Activated CD4-positive, alpha-beta T cell treated with anti-CD3 and anti-CD28 coated beads, Interleukin-2, amount 50 U/mL, for 24 hours (primary cell): ENCODE measurements at places on chromosomes 3 and 15.
A peak's percentile ranks its signal among the peaks of the same experiment; 100 is the strongest.

- DNase-seq = no peak
Measured at GRCh38 chr3:156693166-156693565, 18.8 kb downstream of the TIPARP start.

- DNase-seq = no peak
Measured at GRCh38 chr3:104578558-104578957, 788.2 kb upstream of the ALCAM start.

GRCh38 chr15:89127054-89127702 is 38.9 kb downstream of the ABHD2 start:
- DNase-seq = no peak

- no peak for DNase-seq
Measured at GRCh38 chr15:63870487-63871209, 36.9 kb upstream of the HERC1 start.

GRCh38 chr3:156812521-156813335 is 13.4 kb upstream of the LEKR1 start:
- DNase-seq = no peak

DNA sequence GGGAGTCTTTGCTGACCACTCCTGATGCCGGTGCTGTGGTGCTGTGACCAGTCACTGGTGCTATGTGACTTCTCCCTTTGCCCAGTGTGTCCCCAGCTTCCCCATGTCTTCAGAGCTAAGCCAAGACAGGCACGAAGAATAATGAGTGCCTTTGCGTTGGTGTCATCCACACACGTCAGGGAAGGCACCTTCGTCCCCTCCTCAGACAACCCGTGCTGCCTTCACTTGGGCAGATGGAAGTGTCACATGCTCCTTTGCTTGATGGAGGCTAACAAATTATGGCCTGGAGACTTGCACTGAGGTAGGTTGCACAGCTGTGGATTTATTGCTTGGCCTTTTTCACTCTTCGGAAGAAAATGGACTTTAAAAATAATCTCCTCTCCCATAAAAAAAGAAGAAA is 291.8 kb downstream of the OCA2 start:
- DNase-seq = no peak

DNA sequence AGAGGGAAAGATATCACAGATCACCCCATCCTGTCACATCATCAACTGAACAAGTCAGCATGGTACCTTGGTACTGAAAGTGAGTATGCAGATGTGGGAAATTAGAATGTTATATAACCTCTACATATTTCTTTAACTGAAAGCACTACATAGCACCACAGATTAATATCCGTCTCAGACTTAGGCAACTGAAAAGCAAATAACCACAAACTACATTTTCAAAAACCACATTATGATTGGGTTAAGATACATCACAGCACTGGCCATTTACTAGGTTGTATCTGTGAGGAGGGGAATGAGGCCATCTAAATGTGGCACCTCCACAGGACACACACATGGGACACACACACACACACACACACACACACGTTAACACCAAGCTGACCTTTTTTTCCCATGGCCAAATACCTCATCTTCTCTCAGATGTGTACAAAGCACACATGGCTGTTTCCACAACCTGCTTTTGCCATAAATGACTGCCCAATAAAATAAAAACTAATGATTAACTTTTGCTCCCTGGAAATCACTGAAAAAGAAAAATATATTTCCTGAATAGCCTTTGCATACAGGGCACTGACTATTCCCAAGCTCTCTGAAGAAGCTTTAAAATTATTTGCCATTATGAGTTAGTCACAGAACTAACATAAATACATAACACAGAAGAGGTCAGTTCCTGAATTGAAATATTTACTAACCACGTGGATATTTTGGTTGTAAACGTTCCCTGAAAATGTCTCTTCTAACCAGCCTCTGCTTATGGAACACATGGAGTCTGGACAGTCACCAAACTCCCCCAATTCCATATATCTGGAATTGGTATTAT is 60.1 kb downstream of the SUMF1 start:
- DNase-seq = no peak

- DNase-seq = no peak
Measured at GRCh38 chr3:100386437-100387074, 14.3 kb downstream of the TOMM70 start.

GRCh38 chr15:44137750-44138149 is 57.3 kb downstream of the FRMD5 start:
- DNase-seq = no peak

GRCh38 chr15:70799667-70800450 is 36.5 kb upstream of the UACA start:
- DNase-seq = no peak

GRCh38 chr15:88637436-88637835 is 1.4 kb upstream of the ISG20 start:
- DNase-seq = no peak

DNA sequence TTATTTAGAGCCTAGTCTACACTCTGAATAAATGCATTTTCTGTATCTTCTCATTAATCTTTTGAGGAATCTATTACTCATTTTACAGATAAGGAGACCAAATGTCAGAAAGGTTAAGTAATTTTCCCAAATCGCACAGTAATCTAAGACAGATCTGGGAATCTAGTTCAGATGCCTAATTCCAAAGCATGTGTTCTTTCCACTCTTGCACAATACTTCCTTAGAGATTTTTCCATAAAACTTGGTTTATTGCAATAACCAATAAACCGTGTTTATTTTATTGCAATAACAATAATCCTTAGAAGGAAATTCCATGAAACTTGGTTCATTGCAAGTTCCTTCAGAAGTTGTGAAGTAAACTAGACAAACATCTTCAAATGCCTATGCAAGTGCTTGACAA is 17.4 kb upstream of the COL8A1 start:
- DNase-seq = no peak

DNA sequence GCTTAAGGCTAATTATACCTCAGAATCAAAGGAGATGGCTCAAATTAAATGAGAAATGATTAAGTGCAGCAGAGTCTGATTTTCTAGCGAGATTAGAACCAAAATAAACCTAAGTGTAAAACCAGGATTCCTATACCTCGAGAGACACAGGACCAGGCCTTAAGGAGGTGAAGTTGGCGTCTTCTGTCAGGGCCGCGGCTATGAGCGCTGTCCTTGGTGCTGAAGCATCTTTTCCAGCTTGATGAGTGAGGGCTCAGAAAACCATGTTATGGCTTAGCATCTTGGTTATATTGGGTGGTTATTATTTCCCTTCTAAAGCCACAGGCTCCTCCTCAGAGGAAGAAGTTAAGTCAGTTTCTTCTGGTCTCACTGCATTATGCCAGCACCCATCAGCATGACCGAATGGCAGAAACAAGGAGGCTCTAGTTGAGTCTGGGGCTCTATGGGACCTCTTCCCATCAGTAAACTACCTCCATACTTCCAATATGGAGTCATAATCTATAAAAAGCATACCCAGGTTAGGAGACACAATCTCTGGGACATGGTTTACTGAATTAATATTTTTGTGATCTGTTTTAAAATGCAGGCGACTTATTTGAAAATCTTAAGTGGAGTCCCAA is 120.1 kb upstream of the NMNAT3 start:
- DNase-seq = no peak

DNA sequence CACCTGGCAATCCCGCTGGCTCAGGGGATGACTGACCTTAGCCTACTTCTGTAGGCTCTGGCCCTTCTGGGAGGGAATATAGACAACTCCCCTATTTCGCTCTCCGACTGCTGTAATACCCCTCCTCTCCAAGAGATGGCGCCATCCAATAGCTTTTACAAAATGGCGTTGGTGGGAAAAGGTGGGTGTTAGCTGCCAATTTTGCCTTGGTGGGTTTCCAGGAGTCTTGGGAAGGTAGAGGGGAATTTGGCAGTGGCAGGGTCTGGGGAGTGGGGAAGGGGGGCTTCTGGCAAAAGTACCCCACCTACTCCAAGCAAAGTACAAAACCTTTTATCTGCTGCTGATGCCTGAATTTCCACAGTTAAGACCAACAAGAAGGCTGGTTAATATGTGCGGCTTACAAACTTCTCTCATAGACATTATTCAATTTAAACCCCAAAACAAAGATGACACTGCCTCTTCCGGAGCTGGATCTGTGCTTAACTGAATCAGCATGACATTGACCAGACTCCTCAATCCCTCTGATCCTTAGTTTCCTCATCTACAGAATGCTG is 62.1 kb downstream of the RASGRF1 start:
- no peak for DNase-seq

DNA sequence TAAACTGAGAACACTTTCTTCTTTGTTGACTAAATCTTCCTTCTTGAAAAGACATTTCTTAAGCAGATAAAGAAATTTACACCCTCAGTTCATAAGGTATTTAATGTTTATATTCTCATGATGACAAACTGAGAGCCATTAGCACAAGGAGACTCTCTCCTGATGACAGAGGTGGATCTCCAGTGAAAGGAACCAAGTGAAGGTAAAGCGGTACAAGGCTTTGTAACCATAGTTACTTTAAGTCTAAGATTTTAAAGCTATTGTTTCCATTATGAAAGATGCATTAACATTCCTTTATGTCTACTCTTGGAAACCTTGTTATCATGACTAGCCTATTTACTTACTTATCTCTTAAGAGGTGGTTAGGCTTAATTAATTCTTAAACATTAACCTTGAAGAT is 737.1 kb downstream of the MECOM start:
- DNase-seq = no peak

GRCh38 chr3:116759316-116759715 is 49.7 kb downstream of the TUSC7 start:
- no peak for DNase-seq

DNA sequence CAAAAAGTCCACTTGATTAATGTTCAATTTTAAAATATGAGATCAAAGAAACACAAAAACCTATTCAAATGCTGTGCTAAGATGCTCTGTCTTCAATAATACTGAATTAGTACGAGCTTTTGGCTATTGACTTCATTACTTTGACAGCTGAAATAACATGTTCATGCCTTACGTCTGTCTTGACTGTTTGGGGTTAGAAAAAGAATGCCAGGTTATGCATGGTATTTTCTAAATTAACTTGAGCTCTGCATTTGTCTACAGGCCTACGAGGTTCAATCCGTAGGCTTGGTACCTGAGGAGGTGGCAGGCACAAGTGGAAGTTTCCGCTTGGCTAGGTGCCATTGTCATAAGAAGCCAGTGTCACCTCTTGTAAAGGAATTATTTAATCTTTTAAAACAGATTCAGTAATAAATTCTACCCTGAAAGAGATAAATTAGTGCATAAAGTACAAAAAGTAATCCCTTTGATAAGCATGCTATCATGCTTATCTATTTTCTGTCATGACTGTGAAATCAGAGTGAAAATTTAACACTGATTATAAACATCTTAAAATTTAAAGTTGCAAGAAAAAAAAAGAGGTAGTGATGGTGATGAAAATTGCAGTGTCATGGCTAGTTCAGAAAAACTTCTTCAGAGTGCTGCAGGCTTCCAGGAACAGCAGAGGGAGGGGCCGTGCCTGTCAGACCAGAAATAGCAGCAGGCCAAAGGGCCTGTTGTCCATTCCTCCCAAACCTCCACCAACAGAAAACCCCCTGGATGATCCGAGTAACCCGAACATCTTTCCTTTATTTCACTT is 115.7 kb downstream of the ARRDC4 start:
- DNase-seq = no peak

- no peak for DNase-seq
Measured at GRCh38 chr3:110210086-110210660, 861.4 kb upstream of the NECTIN3 start.

- no peak for DNase-seq
Measured at GRCh38 chr15:67157521-67158252, 92.3 kb downstream of the SMAD3 start.

- no peak for DNase-seq
Measured at GRCh38 chr3:775178-775880, 317.5 kb upstream of the CNTN6 start.

GRCh38 chr3:134898181-134898754 is 103.2 kb downstream of the EPHB1 start:
- no peak for DNase-seq

- DNase-seq = no peak
Measured at GRCh38 chr3:100096866-100097265, 17.4 kb downstream of the FILIP1L start.

DNA sequence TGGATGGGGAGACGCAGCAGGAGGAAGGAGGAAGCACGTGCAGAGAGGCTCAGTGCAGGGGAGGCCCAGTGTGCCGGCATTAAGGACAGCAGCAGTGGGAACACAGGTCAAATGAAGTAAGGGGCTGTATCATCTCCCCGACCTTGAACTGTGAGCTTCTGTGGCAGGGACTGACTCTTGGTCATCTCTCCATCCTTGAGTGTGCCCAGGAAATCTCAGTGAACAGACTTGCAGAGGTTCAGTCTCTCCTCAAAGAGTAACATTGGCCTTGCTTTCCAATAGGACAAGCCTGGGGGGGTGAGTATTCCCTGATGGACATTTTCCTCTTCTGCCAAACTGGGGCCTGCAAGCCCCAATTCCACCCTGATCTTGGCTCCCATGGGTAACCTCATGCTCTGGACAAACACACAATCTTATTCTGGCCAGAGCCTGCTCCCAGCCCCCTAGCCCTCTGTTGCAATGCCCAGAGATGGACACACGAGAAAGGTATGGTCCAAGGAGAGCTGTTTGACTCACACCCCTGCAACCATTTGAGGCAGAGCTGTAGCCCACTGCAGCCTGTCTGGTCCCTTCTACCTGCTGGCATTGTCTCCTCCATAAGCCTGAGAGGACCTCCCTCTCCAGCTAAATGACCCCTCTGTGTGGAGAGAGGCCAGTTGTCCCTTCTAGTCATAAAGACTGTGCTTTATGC is 50.9 kb downstream of the TLE3 start:
- no peak for DNase-seq

- no peak for DNase-seq
Measured at GRCh38 chr3:94101860-94102259, 39.0 kb downstream of the NSUN3 start.

DNA sequence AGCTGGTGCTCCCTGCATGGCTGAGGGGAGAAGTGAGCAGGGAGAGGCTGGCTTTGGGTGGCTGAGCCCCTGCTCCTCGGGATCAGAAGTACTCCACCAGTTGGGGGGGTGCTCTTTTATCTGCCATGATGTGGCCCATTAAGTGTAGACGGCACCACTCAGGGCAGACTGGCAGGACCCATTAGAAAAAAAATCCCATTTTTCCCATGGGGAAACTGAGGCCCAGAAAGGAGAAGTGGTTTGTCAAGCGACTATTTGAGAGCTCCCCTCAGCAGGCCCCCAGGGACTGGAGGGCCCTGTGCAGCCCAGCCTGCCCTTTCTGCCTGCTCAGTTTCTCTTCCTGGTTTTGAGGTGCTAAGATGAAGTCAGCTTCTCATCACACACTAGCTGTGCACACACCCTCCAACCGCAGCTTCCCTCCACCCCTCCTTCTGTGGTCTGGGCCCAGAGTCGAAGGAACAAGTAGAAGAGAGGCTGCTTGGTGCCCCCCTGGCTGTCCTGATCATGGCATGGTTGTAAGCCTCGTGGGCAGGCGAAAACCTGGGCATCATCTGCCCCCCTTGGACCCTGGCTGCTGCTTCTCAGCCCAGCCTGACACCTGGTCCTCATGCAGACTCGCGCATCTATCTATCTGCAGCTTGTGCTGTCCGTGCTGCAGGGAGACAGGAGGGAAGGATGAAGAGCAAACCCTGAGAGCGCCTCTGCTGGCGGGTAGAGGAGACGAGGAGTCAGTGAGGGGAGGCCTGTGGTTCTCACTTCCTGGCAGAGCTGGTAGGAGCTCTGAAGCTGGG is 5.6 kb downstream of the CSK start:
- peak; percentile 76 for DNase-seq
